Hematopoietic multipotent progenitor cell treated with erythropoietin and hydrocortisone succinate and interleukin-3 and kit ligand, for 6 days (in vitro differentiated cells): ENCODE measurements at places on chromosomes 13 and 19.
A peak's percentile ranks its signal among the peaks of the same experiment; 100 is the strongest.

- DNase-seq: no peak
Observed at GRCh38 chr19:11323601-11324078, 15.8 kb downstream of the RAB3D start.

DNA sequence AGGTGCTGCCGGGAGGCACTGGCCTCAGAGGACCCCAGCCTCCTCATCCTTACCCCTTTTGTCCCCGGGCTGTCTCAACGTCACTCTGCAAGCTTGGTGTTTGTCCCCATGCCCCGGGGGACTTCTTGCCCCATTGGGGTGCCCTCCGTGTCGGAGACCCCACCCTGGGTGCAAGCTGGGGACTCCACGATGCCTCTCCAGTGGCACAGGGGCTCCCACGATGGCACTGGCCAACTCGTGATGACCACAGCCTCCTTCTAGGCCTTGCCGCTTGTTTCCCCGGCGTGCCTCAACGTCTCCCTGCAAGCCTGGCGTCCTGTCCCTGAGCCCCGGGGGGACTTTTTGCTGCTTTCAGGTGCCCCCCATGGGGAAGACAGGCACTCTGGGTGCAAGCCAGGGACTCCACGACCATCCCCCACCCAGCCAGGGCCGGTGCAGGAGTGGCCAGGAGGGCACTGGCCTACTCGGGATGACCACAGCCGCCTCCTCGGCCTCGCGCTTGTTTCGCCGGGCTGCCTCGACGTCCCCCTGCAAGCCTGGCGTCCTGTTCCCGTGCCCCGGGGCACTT lies 237.0 kb downstream of the TUBA3C start:
- DNase-seq: no peak

DNA sequence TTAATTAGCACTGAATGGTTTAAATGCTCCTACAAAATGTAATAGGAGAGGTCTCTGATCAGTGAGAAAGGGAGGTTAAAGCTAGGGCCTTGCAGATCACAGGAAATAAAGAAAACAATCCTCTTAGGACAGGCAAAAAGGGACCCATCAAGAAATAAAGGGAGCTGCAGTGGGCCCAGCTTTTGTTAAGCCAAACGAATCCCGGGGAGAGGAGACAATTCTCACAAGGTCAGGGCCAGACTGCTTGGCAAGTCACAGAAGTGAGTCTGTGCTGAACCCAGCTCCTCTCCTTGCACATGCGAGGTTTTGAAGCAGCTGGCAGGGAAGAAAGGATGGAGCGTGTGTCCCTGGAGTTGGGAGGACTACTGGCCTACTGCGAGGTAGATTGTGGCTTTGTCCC lies 285.8 kb downstream of the COG6 start:
- no peak for DNase-seq

GRCh38 chr13:20016649-20017364 lies 58.3 kb downstream of the ZMYM2 start:
- no peak for DNase-seq

- peak; percentile 71 for DNase-seq
Observed at GRCh38 chr13:44879452-44880058, 109.7 kb downstream of the NUFIP1 start.
